ENCODE measurements at places on chromosomes 3 and 15.

DNA sequence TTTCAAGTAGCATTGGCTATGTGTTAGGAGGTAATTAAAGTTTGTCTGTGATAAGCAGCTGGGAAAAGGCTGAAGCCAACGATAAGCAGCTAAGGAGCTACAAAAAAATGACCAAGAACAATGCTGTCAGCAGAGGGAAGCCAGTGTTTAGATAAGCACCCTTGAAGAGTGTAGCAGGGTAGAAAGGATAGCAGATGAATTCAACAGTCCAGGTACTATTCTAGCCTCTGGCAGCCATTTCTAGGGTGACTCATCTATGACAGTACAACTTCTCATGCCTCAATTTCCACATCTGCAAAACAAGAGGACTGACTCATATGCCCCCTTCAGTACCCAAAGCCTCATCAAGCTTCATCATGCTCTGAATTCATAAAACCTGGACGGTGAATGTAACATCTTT is 617.6 kb upstream of the UBE2E2 start:
- no peak for DNase-seq

DNA sequence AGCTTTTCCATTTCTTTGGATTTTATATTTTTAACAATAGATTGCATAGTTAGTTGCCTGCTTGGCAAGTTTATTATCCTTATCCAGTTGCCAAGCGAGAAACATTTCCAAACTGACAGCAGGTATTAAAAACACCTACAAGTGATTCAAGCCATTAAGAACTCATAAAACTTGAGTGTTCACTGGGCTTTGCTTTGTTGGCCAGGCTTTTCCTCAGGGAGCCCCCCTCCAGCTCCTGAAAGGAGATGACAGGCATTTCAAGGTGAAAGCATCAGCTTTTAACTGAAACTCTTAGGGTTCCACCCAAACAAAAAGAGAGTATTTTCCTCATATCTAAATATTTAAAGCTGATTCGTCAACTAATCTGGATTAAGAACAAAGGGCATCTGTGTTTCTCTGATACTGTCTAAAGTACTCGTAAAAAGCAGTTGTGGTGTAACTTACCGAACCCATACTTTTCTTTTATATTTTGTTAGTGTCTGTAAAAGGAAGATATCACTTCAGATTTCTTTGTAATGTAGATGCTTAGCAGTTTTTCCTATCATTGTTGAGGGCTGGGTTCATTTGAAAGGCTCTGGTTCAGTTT is 363.4 kb downstream of the OTOL1 start:
- DNase-seq = no peak

DNA sequence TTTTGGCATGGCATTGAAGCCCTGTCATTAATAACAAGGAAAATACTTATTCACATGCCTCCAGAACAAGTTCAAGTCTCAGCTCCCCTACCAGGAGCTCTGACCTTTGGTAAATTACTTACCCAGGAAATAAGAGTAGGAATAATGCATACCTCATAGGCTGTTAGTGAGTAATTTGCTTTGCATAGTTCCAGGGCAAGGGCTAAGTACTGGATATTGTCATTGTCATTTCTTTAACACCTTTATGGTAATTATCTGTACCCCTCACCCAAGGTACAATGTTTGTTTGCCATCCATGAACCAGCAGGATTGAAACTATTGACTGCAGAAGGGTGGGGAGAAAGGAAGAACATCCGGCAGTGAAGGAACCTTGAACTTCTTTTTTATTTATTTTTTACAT is 148.5 kb downstream of the SOX2 start:
- DNase-seq = no peak

DNA sequence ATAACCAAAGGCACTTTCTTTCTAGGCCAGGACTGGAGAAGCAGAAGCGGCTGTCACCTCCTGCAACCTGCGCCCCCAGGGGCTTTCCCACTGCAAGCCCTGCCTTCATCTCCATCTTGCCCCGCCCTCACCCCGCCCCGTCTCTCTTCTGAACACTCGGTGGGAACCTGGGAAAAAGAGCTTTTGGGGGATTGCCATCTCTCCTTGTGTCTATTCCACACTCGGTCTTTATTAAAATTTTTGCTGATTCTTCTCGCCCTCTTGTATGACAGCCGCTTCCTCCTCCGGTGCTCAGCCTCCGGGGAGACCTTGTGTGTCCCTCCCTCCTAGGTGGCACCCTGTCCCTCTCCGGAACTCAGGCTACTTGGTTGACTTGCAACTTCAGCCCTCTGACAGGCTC is 41.9 kb upstream of the SPESP1 start:
- DNase-seq = no peak

- no peak for DNase-seq
Measured at GRCh38 chr3:59186725-59187124, 136.9 kb upstream of the CFAP20DC start.

DNA sequence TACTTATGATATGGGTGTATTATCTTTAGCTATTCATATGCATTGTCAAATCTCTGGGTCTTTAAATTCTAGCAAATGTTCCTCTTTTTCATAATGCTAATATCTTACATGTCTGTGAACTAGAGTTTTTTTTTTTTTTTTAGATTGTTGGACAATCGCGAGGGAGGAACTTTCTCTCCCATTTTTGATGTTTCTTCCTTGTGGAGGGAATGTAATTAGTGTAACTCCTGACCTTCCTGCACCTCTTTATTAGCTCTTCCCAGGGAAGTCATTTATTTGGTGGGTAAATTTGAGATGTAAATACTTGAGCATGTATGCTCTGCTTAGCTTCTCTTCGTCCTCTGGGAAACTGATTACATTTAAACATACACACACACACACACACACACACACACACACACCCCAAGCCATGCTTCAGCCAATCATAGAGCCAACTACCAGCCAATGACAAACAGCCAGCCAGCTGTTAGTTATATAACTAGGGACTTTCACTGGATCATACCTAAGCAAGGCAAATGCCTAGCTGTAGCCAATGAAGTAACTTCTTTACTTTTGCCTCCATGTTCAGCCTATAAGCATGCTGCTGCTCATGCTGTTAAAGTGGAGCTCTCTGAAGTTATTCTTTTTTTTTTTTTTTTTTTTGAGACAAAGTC is 8.3 kb upstream of the USP8 start:
- DNase-seq = no peak
